ENCODE measurements at places on chromosomes 3 and 15.

DNA sequence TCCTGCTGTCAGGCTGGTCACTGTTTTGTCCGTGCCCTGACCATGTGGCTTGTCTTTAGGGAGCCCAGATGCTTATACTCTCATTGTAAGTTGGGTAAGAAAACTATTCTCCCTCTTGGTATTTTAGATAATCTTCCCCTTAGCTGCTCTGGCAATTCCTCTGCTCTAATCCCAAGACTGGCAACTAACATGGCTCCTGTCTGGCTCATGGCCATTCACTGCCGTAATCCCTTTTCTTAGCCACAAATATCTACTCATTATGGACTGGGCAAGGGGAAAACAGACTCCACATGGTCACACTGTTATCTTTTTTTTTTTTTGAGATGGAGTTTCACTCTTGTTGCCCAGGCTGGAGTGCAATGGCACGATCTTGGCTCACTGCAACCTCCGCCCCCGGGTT is 38.8 kb downstream of the TYRO3 start:
- no peak for DNase-seq

DNA sequence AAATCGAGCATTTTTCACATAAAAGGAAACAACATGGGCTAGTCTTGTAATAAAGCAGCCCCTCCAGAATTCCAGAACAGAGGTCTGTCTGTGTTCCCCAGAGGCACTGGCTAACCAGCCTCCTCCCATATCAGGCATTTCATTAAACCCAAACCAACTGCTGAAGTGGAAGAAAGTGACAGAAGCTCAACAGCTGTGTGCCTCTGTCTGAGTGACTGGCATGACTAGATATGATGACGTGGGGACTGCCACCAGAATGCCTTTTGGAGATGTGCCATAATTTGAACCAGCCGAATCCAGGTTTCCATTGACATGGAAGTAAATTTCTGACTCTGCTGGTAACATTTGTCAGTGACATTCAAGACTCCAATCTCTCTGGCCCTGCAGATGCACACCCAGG is 8.7 kb downstream of the LIMD1 start:
- DNase-seq = no peak

DNA sequence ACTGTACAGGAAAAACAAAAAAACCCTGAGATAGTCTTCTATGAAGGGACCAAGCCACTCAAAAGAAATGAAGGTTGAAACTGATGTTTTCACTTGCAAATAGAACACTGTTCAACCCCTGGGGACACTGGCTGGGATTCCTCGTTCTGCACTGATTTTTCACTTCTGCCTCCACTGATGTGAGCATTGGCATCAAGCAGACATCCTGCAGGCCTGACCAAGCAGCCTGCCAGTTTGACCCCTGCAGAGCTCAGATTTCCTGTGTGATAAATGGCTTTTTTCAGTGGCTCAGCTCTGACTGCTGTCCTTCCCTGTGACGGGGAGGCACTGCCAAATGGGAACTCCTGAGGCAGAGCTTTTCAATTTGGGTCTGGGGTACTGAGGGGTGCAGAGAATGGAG is 50.0 kb downstream of the RASGRP1 start:
- no peak for DNase-seq

- DNase-seq = no peak
Measured at GRCh38 chr3:189322339-189322738, 150.6 kb downstream of the TPRG1 start.
